ENCODE measurements at places on chromosomes 7 and 10. TPM values are rescaled to one million over a fixed set of nuclear protein-coding genes. Genes with fewer than 3 reads are reported as not detected.

- DNase-seq: no peak
Observed at GRCh38 chr10:69780077-69780476, 21.6 kb upstream of the COL13A1 start.

DNA sequence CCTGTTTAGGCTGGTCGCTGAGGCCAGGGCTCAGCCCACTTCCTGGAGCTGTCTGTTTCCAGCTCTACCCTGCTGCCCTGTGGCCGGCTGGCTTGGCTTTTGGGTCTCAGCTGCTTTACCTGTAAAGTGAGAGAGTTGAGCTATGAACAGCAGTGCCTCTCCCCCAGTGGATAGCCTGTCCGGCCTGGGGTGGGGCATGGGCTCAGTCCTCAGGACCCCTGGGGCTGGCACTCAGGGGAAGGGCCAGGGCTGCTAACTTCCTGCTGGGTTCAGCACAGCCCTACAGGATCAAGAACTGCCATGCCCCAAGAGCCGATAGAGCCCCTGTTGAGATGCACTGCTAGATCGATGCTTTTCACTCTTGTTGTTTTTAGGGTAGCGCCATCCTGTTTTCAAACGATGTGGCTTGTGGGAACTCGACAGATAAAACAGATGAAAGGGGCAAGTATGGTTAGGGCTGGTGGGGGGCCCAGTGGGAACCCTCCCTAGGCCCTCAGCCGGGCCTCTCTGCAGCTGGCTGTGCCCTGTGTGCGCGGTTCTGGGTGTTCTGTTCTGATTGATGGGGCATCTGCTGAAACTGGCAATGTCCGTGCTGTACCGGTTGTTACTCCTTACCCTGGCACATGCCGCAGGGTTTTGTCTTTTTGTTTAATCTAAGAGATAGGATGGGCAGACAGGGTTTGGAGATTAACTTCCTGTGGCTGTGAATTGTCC lies 10.0 kb upstream of the SFRP5 start:
- DNase-seq: no peak

The CTAGE4 gene
- 1.8 TPM for total RNA-seq

The VSTM2A gene
- not detected for total RNA-seq

The MBL2 gene
- total RNA-seq: not detected

All from omental fat pad (tissue), 4 donors.